ENCODE measurements at places on chromosomes 1 and 21.
A peak's percentile ranks its signal among the peaks of the same experiment; 100 is the strongest.

- DNase-seq, result no peak
These were observed 24.0 kb upstream of the CAMSAP2 start for GRCh38 chr1:200714504-200715187.

DNA sequence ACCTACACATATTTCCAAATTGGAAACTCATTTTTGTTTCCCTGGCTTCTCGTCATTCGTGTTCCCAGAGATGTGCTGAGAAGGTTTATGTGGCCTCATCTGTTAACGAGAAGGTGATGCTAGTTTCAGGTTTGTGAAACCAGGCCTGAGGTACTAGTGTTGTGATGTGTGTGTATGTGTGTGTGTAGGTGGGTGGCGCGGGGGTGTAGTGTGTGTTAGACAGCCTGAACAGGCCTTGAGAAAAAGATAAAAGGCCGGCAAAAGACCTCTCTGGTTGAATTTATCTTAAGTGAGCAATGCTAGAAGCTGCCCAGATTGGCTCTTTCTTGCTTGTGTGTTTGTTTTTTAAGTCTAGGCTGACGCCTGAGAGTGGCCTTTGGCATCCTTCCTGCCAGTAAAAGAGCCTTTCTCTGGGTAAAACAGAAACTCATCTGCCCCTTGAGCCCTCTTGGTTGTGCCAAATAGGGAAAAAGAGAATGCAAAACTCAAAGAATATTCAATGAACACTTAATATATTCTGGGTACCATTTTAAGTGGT lies 65.8 kb upstream of the HSD17B7 start:
- DNase-seq, result no peak

- DNase-seq, result no peak
These were observed 15.2 kb upstream of the SRP9 start for GRCh38 chr1:225762444-225762843.

GRCh38 chr1:84888753-84889152 lies 4.3 kb downstream of the LPAR3 start:
- DNase-seq, result no peak

GRCh38 chr1:200366577-200367253 lies 43.1 kb downstream of the ZNF281 start:
- no peak for DNase-seq

DNA sequence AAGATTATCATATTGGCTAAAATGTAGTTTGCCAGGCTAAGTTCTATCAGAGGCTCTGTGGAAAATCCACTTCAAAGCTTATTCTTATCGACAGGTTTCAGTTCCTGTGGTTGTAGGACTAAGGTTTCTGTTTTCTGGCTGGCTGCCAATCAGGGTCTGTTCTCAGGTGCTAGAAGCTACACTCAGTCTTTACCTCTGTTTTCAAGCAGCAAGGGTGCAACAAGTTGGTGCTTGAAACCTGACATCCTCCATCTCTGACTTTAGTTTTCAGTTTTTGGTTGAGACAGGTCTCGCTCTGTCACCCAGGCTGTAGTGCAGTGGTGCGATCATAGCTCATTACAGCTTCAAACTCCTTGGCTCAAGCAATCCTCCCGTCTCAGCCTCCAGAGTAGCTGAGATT lies 15.3 kb upstream of the TMCO2 start:
- no peak for DNase-seq

GRCh38 chr1:25644962-25645361 lies 28.4 kb downstream of the MAN1C1 start:
- no peak for DNase-seq

- no peak for DNase-seq
These were observed 30.2 kb downstream of the TTC39A start for GRCh38 chr1:51299981-51300670.

DNA sequence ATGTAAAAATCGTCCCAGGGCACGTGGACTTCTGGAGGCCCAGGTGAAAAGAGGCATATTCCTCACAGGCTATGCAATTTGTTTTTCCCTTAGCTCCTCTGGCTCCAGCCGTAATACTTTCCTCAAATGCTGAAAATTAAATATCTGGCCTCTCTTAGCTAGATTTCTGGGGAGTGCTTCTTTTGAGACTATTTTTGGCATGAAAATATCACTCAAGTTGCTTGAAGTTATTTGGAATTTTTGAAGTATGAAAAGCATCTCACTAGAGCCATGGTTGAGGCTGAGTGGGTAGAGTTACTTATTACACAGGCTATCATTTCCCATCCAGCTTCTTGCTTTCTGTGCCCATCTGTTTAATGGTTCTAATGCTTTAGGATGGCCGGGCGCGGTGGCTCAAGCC lies 59.7 kb downstream of the MYOM3 start:
- peak; percentile 55 for DNase-seq

DNA sequence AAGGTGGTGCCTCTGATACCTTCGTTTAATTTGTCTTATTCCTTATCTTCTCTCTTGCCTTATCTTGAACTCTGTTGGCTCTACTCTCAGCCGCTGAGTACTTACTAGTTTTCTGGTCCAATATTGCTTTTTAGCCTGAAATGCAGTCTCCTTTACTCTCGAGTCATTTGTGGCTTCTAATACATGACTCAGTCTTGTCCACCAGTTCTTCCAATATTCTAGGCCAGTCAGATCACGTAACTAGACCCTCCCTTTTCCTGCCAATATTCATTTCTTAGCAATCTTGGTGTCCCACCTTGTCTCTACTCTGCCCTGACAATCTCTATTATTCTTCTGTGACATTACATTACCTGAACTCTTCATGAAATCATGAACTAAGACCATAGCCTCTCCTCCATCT lies 555.8 kb downstream of the DPYD start:
- DNase-seq, result peak; percentile 17

DNA sequence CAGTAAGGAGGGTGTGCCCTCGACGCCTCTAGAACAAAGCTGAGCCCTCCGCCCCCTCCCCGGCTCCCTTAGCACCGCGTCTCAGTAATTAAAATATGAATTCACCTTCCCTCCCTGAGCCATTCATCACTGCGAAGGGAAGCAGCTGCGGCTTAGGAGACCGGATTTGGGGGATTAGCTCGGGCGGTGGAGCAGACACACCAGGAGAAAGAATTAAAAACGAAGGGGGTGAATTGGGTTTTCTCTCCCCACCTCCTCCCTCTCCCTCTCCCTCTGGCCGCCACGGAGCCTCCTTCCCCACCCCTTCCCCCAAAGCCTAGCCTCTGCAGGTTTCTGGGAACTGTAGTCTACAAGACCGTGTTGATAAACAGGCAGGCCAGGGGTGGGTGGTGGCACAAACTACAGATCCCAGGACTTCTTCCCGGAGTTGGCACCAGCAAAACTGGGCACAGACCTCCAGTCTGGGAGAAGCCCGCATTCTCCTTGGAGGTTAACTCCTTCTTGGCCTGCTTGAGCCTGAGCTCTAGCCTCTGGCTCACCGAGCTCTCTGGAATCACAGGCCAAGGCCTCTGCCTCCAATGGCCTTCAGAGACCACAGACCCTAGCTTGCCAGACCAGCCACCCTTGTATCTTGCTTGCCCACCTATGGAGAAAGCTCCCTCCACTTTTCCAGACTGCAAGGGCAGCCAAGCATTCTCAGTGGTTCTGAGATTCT lies 10.8 kb downstream of the BLACAT1 start:
- no peak for DNase-seq

- DNase-seq, result no peak
These were observed 74.8 kb upstream of the LRRN2 start for GRCh38 chr1:204760350-204760749.

DNA sequence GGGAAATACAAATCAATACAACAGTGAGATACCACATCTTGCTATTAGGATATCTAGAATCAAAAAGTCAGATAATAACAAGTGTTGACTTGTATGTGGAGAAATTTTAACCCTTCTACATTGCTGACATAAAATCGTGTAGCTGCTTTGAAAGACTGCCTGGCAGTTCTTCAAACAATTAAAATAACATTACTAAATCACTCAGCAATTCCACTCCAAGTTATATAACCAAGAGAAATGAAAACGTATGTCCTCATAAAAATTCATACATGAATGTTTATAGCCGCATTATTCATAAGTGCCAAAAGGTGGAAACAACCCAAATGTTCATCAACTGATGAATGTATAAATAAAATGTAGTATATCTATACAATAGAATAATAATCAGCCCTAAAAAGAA lies 164.6 kb downstream of the RASAL2 start:
- DNase-seq, result peak; percentile 51

GRCh38 chr1:198628067-198628455 lies 10.8 kb upstream of the PTPRC start:
- DNase-seq, result no peak

GRCh38 chr1:165225062-165225461 lies 131.5 kb downstream of the LMX1A start:
- no peak for DNase-seq

DNA sequence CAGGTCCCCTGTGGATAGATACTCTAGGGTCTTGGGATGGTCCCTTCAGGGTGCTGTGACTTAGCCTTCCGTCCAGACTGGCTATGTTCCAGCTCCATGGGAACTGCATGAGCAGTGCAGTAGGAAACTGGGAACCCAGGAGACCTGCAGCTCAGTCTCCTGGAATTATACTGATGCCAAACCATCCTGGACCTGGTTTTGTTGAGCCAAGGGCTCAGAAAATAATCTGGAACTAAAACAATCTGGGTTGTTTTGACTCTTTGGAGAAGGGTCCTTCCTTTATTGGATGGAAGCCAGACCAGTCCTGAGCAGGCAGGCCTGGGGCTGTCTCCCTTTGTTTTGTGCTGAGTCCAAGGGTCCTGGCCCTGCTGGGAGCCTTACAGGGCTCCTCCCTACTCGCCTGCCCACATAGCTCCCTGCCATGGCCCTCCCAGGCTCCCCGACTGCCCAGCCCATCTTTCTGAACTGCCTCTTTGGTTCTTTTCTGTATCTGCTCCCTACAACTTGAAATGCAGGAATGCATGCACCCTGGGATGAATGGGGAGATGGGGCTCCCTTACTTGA lies 1.2 kb downstream of the IPO13 start:
- peak; percentile 31 for DNase-seq

- DNase-seq, result peak; percentile 71
These were observed 82.3 kb downstream of the HMCN1 start for GRCh38 chr1:185816460-185816859.

GRCh38 chr1:53625049-53625448 lies 113.9 kb downstream of the GLIS1 start:
- DNase-seq, result peak; percentile 50

DNA sequence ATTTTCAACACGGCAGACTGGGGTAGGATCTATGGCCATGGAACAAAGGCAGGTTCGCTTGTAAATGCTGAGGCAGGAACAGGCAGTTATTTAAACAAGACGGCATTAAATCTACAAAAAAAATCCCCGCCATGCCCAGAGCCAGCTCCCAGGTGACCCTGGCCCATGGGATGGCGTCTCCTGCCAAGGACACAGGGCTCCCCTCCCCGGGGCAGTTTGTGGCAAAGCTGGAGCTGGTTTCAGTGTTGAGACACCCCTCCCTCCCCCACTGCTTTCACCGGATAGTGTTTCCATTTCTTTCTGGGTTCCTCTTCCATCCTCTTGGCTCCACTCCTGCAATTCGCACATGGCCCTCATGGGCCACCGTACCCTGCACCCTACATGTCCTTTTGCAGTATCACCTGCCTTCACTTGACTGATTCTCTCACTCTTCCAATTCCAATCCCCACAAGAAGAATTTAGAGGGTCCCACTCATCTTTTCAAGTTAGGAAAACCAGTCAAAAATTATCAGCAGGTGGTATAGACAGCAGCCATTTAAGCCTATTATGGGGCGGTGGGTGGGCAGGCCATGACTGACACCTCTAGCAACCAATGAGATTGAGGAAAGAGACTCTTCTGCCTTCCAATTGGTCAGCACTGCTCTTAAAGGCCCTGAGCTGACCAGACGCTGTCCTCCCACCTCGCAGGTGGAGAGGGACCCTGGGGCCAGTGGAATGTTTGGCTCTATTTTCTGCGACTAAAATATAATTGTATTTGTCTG lies 52.0 kb downstream of the OLIG1 start:
- peak; percentile 14 for DNase-seq

DNA sequence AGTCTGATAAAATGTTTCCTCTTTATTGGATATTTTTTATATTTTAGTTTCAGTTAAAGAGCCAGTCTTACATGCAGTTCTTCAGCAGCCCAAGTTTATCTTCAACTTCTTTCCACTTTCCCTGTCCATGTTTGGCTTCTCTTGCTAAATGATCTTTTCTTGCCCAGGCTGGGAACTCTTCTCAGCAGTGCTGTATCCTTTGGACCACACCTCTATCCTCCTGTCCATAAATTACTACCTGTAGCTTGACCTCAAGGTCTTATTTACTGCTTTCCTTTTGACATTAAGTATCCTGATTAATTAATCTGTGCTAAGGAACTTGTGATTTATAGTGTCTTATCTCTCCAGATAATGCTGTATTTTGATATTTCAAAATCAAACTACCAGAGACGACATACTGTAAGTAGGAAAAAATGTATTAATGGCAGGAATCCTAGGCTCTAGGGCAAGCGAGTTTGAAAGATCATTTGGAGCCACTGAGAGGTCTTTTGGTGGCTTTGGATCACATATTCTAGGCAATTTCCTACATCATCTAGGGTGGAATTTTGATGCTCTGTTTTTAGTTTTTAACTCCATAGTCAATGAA lies 20.5 kb upstream of the PDC start:
- DNase-seq, result no peak

DNA sequence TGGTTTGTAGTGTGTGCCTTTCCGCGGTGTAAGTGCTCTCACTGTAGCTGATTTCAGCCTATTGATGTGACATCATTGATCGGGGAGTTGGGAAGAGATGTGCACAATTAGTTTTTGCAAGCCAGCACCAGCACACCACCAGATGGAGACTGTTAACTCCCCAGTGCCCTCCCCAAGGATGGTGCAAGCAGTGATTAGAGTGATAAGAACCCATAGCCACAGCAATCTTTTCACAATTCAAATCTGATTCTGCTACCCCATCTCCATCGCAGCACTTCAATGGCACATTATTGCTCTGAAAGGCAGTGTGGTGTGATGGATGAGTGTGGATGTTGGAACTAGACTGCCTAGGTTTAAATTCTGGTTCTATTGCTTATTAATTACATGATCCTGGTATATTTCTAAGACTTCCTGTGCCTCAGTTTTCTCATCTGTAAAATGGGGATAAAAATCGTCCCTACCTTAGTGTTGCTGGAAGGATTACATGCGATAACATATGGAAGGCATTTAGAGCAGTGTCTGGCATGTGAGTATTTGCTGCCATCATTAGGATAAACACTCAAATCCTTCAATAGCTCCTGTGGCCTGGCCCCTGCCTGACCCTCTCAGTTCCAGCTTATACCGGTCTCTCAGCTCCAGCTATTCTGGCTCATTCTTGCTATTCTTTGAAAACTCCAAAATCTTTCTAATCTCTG lies 6.7 kb downstream of the CSF3R start:
- no peak for DNase-seq

- DNase-seq, result peak; percentile 81
These were observed 218.7 kb upstream of the COA6 start for GRCh38 chr1:234154320-234155251.

DNA sequence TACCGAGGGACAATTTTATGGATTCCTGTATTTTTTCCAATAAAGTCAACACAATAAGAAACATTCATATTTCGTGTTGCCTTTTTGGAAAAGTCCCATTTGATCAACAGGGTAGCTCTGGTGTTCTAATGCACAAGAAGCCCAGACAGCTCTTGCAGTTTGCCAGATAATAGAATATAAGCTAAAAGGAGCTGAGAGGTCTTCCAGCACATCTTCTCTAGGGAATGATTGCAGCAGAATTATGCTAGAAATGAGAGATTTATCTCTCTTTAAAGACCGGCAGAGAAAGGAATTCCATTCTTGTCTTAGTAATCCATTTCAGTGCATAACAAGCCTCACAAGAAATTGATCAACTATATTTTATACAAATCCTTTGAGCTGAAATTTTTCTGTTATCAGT lies 25.0 kb upstream of the DDX59 start:
- no peak for DNase-seq

GRCh38 chr1:98893371-98893770 lies 111.3 kb downstream of the PLPPR5 start:
- DNase-seq, result no peak

GRCh38 chr1:244370060-244370637 lies 81.6 kb downstream of the ADSS2 start:
- DNase-seq, result no peak
